ENCODE measurements at places on chromosomes 16 and 17.
A peak's percentile ranks its signal among the peaks of the same experiment; 100 is the strongest.

- DNase-seq: no peak
These were observed 122.9 kb downstream of the METRNL start for GRCh38 chr17:83202002-83203000.

- peak; percentile 86 for DNase-seq
These were observed 3.3 kb upstream of the HOXB8 start for GRCh38 chr17:48618256-48618896.

DNA sequence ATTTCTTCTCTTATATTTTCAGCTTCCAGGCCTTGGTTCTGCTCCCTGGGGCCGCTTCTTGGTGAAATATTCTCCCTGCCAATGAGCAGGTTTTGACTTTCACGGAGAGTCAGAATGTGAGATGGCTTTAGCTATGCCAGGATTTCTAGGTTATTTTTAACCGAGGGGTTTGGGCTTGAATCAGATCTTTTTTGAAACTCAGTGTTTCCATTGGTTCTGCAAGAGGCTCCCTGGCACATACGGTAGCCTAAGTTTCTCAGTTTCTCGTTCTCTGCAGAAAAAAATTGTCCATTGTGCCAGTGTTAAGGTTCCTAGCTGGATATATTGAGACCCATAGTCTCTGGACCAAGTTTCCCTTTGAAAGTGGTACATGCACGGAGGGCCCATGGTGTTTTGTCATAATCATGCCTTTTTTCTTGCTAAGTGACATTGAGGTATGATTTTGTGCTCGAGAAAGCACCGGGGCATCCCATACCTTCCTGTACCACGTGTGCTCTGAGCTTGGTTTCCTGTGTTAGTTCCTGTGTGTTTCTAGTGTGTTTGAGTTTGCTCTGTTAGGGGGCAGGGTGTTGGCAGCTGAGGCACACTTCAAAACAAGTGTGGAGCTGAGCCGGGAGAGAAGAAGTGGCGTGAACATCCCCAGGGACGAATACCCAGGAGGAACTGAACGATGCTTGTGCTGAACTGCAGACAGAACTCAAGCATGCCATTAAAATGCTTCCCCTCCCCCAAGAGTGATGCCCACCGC, 127.2 kb downstream of the HS3ST3B1 start:
- DNase-seq: peak; percentile 72

- no peak for DNase-seq
These were observed 334.8 kb downstream of the CBLN1 start for GRCh38 chr16:48946686-48947370.

DNA sequence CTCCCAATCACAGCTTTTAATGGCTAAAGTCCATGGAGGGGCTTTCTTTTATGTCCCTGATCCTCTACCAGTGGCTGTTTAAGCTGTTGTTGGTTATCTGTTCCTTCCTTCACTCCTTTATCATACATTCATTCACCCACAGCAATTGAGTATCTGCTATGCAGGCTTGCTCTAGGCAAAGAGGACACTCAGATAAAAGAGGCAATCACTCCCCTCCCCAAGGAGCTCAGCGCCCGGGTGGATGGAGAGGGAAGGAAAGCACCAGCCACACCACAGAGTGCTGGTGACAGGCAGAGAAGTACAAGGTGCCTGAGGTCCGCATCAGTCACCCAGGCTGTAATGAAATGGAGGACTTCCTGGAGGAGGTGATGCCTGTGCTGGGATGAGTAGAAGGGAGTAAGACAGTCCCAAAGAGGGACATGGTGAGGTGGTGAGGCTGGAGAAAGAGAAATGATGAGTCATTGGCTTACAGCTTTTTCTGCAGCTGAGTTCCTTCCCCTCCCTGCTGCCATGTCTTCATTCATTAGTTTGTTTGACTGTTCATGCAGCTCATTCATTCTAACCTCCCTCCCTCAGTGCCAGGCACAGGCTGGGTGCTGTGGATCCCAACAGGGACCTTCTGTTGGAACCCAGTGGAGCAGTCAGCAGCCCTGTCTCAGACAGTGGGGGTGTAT, 12.8 kb upstream of the NGFR start:
- no peak for DNase-seq

- no peak for DNase-seq
These were observed 22.6 kb downstream of the STAT5B start for GRCh38 chr17:42253578-42253977.

- no peak for DNase-seq
These were observed 21.3 kb upstream of the CCDC182 start for GRCh38 chr17:57766318-57766943.

- DNase-seq: no peak
These were observed 2.0 kb upstream of the NXPH3 start for GRCh38 chr17:49573510-49574322.

DNA sequence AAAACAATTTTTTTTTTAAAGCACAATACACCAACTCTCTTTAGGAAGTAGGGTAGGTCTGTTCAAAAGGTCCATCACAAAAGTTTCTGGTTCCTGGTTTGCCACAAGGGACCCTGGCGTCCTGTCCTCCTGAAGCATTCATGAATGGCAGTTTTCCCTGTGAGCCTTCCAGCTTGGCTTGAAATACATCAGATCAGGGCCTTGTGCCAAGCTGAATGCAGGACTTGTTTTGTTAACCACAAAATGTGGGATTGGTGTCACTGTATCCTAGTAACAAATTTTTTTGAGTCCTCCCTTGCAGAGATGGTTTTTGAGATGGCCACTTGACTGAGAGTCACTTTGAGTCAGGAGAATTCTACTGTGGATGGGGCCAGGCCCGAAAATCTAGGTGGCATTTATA, 3.9 kb downstream of the GNAO1 start:
- DNase-seq: no peak

GRCh38 chr17:34579979-34580684, 750 bp downstream of the TMEM132E start:
- DNase-seq: no peak

DNA sequence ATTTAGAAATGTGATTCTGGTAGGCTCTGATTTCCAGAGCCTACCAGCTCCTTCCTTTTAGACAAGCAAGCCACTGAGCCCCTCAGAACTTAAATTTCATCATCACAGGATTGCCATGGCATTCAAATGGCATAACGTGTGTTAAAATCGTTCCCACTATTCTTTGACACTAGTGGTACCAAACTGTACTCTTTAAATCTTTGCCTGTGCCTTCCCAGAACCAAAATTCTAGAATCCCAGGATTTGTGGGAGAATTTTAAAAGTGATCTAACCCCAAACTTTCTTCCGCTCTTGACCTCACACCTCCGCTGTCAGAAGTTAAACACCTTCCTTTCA, 287 bp upstream of the INTS2 start:
- DNase-seq: peak; percentile 10

DNA sequence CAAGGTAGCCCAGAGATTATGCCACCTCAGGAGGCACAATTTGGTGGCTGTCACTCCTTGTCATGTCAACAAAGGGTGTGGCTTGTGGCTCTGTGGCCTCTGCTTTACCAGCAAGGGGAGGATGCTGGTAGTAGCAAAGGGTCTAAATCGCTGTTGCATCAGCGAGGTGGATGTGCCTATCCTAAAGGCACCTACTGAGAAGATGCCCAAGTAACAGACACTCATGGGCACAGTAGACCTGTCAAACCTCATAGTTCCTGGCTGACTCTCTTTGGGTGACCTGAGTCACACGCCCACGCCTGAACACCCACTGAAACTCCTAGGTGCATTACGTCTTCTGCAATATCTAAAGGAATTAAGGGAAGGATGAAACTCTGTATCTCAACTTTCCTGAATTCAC, 139.5 kb downstream of the PRKCB start:
- DNase-seq: no peak

GRCh38 chr17:6420173-6420641, 14.7 kb downstream of the AIPL1 start:
- DNase-seq: no peak

DNA sequence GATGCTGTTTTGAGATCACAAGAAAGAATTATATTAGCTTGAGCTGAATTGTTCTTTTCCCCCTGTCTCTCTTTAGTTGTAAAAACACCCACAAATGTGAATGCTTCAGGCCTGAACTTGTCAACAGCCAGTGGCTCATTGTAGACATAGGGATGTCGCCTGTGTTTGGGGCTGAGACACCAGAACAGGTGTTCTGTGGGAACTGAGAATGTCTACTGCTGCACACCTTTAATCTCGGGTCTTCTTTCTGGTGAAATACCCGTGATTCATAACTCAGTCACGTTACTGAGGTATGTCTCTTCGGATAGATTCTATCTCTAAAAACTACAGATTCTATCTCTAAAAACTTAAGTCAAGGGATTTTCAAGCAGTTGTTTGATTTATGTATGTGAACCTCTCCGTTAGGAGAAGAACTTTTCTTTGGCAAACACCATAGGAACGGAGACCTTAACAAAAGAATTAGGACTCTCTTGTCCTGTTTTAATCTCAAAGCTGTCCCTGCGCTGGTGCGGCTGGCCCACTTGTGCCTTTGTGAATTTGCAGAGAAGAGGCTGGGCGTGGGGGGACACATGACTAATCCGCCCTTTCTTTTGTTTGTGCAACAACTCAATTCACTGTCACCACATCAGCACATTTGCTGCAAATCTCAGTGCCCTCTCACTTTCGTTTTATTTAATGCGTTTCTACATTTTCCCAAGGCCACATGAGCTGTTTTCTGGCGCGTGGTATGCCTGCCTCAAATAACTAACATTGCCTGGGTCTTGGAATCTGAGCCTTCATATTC, 643.0 kb downstream of the MAF start:
- DNase-seq: peak; percentile 15

DNA sequence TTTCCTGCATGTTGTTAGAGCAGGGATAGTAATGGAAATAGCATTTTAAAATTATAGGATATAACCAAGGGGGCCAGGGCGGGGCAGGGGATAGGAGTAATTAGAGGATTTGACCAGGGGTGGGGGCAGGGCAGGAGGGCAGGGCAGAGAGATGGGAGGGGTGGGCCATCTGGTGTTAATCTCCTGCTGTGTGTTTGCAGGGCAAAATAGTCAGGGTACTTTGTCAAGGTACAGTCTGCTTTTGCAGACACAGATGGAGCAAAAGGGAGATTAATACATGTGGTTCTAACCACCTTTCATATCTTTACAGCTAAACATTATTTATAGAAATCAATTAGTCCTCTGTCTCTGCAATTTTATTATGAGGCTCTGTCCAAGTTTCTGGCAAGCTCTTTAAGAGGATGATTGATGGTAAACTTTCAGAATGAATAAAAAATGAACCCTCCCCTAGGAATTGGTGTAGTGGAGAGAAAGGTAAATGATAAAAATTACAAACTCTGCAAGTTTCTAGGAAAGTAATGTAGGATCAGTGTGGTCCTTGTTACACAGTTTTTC, 6.6 kb downstream of the ANKFN1 start:
- no peak for DNase-seq

DNA sequence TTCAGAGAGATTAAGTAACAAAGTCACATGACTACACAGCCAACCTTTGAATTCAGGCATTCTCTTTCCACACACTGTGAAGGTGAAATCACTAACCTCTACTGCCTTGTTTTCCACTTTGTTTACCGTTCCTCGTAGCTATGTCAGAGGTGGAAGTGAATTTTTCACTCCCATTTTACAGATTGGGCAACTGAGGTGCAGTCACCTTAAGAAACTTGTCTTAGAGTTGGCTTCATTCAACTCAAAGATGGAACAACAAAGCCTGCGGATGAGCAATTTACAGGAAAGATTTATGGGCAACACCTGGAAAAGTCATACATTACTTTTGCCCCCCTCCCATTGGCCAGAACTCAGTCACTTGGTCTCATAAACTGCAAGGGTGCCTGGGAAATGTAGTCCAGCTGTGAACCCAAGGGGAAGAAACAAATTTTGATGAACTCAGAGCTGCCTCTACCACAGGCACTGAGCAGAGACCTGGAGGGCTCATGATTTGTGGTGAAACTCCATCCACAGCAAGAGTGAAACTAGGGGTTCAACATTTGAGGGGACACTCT, 784.6 kb upstream of the EEF2KMT start:
- no peak for DNase-seq

- no peak for DNase-seq
These were observed 44.7 kb downstream of the CRISPLD2 start for GRCh38 chr16:84864326-84864955.

DNA sequence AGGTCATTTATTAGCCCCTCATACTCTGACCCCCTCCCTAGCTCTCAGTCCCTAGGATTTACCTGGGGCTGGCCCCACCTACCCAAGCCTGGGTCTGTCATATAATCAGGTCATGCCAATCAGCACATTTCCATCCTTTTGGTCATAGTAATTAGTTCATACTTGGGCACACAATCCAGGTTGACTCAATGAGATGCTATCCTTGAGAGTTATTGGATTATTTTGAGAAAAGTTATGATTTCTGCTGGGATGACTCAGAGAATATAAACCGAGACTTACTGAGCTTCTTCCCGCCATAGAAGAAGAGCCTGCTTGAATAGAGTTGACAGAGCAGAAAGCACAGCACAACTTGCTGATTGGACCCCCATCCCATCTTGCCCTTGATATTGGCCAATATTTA, 331.5 kb downstream of the CBLN1 start:
- no peak for DNase-seq

GRCh38 chr17:76996741-76997694, 128.8 kb downstream of the MGAT5B start:
- DNase-seq: peak; percentile 15

DNA sequence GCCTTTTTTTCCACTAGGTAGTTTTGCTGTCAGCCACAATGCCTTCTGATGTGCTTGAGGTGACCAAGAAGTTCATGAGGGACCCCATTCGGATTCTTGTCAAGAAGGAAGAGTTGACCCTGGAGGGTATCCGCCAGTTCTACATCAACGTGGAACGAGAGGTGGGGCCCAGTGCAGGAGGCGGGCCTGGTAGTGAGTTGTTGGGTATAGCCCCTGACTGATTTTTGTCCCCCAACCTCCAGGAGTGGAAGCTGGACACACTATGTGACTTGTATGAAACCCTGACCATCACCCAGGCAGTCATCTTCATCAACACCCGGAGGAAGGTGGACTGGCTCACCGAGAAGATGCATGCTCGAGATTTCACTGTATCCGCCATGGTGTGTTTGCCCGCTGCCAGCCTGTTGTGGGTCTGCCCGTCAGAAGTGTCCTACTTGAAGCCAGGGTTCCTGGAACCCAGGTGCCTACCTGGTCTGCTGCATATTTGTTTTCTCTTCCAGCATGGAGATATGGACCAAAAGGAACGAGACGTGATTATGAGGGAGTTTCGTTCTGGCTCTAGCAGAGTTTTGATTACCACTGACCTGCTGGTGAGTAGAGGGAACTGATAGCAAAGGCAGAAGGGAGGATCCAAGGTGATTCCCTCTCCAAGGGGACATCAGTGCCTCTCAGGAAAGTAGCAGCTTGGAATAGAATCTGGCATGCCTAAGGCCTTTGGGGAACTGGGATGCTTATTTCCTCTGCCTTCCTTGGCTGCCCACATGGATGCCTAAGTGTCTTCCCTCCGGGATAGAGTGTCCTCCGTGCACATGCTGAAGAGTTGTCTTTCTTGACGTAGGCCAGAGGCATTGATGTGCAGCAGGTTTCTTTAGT, 1.9 kb upstream of the CD68 start:
- DNase-seq: no peak

GRCh38 chr16:12646490-12647274, 157.0 kb downstream of the CPPED1 start:
- DNase-seq: peak; percentile 6

- peak; percentile 33 for DNase-seq
These were observed 844 bp downstream of the TAOK2 start for GRCh38 chr16:29974291-29975133.

GRCh38 chr16:28823291-28823872, 583 bp downstream of the ATXN2L start:
- no peak for DNase-seq

- DNase-seq: no peak
These were observed 146.8 kb upstream of the GSE1 start for GRCh38 chr16:85466304-85466700.

Measured in CD4-positive, alpha-beta T cell treated with Interleukin-10 for 1 hour (primary cell).